ENCODE measurements at places on chromosomes 13 and 19.

DNA sequence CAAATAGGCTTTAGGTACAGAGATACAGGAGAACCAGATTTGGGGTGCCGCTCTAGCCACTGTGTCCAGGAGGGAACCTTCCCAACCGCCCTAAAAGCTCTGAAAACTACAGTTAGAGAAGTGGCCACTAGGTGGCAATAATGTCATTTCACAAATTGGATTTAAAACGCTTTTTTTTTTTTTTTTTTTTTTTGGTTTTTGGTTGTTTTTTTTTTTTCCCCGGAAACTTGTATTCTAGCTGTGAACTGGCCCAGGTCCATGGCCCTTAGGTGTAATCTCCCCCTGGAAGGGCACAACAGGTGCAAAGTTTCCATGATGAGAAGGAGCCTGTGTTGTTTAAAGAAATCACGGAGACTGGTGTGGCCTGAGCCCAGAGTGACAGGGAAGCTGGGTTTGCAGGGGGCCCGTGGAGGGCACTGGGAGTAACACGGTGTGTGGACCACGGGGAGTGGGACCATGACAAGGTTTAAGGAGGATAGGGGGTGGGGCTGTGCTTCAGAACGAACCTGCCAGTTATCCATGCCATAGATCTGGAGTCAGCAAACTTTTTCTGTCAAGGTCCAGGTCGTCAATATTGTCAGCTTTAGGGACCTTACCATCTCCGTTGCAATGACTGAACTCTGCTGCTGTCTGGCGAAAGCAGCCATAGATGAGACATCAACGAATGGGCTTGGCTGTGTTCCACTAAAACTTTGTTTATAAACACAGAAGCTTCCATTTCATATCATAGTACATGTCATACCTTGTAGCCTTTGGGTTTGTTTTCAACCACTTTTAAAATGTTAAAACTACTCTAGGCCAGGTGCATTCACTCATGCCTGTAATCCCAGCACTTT, 10.1 kb downstream of the OR1I1 start:
- no peak for DNase-seq

DNA sequence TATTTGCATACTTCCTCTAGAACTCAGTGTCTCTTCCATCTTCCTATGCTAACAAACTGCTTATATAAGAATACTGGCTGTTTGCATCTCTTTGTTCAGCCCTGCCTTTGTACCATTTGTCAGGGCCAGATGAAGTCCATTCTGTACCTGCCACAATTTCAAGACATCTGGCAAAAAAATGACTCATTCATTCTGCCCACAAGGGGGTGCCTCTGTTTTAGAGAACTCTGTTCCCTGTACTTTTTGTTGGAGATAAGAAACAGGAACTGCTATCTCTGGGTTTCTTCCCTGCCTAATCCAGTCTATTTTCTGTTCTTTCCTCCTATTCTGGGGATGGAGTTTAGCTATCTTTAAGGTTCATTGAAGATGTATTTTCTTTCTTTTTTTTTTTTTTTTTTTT, 23.0 kb downstream of the ZNF568 start:
- no peak for DNase-seq

DNA sequence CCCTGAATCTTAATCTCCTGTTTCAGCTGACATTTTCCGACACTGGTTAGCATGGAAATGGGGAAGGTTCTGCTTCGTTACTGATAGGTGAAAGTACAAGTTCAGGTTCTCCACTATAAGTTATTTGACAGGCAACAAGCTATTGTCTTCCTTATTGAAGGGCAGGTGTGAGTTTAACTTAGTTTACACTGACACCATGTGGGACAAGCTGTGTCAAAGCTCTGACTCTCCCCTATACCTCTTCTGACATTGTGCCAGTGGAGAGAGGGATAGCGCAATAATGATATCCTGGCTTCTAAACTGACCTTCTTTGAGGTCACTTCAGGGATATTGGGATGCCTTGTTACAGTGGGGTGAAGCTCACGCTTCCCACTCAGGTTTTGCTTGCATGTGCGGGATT, 587.0 kb upstream of the SLITRK5 start:
- no peak for DNase-seq

GRCh38 chr13:102597029-102597961, 509 bp downstream of the TPP2 start:
- DNase-seq = peak; percentile 1

DNA sequence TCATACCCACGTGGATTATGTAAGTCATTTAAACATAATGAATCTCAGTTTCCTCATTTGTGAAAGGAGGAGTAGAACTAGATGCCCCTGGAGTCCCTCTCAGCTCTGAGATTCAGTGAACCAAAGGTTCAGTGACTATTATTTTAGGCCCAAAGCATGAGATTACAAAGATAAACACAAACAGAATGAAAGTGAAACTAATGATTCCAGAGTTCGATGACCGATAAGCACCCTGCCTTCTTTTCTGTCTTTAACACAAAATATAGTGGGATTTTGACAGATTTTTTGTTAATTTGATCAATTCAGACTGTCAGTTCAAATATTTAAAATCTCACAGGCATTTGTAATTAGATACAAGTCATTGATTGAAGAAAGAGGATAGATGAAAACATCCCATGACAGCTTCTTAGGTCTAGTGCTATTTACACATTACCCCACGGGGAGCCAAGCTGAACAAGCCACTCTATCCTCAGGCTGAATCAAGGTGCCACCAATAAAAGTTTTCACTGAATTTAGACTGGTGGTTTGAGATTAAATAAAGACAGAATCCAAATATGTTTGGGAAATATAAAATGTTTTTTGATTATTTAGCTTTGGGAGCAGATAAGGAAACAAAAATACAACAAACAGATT, 64.6 kb upstream of the RAP2A start:
- no peak for DNase-seq

GRCh38 chr13:27583645-27584044, 36.7 kb downstream of the LNX2 start:
- no peak for DNase-seq

DNA sequence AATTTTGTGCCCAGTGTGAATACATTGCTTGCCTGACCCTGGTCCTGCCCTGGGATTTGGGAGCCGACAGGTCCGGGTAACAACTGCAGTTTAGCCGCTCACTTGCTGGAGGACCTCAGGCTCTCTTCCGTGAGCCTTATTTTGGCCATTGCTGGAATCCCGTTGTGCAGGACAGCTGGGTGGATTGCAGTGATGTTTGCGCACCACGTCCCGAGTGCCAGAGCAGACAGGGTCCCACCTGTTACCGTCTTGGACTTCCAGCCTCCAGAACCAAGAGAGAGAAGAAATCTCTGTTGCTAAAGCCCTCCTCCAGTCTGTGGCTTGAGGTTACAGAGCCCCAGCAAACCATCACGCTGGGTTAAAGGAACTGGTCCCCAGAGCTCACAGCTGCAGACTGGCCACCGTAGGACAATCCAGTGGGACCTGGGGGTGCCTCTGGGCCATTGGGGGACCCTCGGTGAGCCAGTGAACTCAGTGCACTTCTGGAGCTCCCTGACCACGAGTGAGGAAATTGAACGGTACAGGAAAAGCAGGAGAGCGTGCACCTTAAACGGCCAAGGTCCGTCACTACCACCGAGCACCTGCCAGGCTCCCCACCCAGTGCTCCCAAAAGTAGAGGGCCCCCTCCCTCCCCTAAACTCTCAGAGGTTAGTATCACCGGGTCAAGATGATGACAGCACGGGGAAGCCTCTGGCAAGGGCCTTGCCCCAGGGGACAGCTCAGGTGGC, 92.9 kb downstream of the GNG7 start:
- DNase-seq = no peak

GRCh38 chr13:97403893-97404750, 29.8 kb upstream of the RAP2A start:
- no peak for DNase-seq

DNA sequence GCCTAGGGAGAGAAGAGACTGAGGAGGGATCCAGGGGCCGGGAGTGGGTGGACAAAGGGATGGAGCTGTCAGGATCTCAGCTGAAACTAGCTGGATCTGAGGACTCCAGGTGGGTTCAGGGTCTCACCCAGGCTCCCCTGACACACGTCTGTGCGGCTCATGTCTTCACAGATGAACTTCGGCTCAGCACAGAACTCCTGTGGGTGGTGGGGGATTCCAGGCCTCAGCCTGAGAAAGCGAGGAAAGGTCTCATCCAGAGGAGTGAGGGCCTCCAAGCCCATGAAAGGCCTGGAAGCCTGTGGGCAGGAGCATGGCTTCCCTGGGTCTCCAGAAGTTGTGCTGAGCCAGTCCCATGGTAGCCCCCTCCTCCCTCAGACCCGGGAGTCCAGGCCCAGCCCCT, 1.4 kb downstream of the CAPN12 start:
- no peak for DNase-seq

- DNase-seq = no peak
Measured at GRCh38 chr13:97914540-97914939, 38.9 kb upstream of the IPO5 start.

GRCh38 chr13:43127103-43127798, 103.9 kb downstream of the DNAJC15 start:
- DNase-seq = no peak

DNA sequence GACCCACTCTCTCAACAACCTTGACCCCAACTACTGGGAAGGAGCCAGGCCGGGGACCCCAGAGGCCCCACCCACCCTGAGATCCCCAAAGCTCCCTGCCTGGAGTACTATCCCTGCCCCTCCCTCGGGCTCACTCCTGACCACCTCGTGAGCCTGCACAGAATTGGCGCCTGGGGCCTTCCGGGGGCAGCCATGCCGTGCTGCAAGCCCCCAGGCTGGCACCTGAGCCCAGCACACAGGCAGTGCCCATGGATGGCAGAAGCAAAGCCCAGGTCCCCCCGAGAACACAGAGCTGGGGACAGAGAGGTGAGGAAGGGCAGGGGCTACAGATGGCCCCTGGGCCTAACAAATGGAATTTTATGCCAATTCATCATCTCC, 13.9 kb downstream of the LSM4 start:
- DNase-seq = no peak

DNA sequence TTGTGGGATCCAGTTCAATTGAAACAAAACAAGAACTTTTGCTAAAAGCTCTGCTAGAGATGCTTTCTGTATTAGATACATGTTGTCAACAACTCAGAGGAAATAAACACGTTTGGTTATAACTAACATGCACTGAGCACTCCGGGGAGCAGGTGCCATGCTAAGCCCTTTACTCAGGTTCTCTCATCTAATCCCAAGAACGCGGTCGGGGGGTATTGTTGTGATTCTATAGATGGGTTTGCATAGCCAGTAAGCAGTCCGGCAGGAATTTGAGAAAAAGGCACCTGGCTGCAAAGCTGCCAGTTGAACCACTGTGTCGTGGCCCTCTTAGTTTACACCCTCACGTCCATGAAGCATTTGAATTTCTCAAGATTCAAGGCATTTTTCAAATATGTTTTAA, 24.3 kb upstream of the SPACA7 start:
- no peak for DNase-seq

Measured in activated naive CD8-positive, alpha-beta T cell treated with anti-CD3 and anti-CD28 coated beads, Interleukin-2, amount 50 U/mL, for 16 hours (primary cell).